Tongue (tissue), 3 donors: ENCODE measurements at places on chromosomes 12 and 14. TPM values are rescaled to one million over a fixed set of nuclear protein-coding genes. Genes with fewer than 3 reads are reported as not detected.

Gene DYRK2
- total RNA-seq: 79.9 TPM

Gene FOXN4
- not detected for total RNA-seq

Gene MGP
- 97.7 TPM for total RNA-seq

Gene RAD9B
- total RNA-seq: 5.3 TPM

Gene HOXC12
- total RNA-seq: not detected

Gene TMEM119
- 42.0 TPM for total RNA-seq

Gene LMNTD1
- total RNA-seq: not detected

Gene ASIC1
- total RNA-seq: 4.1 TPM

Gene KRT84
- total RNA-seq: not detected

Gene C12orf60
- total RNA-seq: 1.3 TPM

Gene FBXO33
- 11.5 TPM for total RNA-seq

Gene RTL1
- total RNA-seq: 46.9 TPM

Gene ZDHHC22
- total RNA-seq: 0.41 TPM

Gene HOXC10
- not detected for total RNA-seq

Gene C12orf54
- total RNA-seq: not detected

Gene RPS26
- total RNA-seq: 541 TPM

Gene ACADS
- 33.0 TPM for total RNA-seq

Gene ABCC9
- 121 TPM for total RNA-seq

Gene TAS2R13
- total RNA-seq: 3.2 TPM

Gene TEX22
- not detected for total RNA-seq

Gene GPD1
- 222 TPM for total RNA-seq

Gene C14orf39
- total RNA-seq: 1.6 TPM
